RPMI7951 (cell line): ENCODE measurements at places on chromosomes 2 and 18. TPM values are rescaled to one million over a fixed set of nuclear protein-coding genes. Genes with fewer than 3 reads are reported as not detected.

GRCh38 chr2:120791243-120791961 is 55.7 kb downstream of the GLI2 start:
- DNase-seq = peak; percentile 35

DNA sequence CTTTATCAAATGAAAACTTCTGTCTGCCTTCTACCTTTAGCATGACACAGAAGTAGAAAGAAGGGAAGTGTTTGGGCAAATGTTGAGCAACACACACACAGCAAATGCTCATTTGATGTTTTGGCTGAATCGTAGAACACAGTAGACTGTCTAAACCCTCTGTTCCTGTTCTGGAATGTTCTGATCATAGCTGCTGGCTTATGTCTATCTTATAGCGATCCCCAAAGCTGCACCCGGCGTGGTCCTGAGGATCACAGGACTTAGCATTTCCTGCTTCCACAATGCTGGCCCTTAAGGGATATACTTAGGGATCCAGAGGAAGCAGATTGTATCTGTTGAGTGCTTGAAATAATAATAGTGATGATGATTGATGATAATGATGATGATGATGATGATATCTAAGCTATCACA is 15.2 kb downstream of the GNLY start:
- DNase-seq = no peak

Gene CD8B2
- total RNA-seq = not detected in 2 replicates

DNA sequence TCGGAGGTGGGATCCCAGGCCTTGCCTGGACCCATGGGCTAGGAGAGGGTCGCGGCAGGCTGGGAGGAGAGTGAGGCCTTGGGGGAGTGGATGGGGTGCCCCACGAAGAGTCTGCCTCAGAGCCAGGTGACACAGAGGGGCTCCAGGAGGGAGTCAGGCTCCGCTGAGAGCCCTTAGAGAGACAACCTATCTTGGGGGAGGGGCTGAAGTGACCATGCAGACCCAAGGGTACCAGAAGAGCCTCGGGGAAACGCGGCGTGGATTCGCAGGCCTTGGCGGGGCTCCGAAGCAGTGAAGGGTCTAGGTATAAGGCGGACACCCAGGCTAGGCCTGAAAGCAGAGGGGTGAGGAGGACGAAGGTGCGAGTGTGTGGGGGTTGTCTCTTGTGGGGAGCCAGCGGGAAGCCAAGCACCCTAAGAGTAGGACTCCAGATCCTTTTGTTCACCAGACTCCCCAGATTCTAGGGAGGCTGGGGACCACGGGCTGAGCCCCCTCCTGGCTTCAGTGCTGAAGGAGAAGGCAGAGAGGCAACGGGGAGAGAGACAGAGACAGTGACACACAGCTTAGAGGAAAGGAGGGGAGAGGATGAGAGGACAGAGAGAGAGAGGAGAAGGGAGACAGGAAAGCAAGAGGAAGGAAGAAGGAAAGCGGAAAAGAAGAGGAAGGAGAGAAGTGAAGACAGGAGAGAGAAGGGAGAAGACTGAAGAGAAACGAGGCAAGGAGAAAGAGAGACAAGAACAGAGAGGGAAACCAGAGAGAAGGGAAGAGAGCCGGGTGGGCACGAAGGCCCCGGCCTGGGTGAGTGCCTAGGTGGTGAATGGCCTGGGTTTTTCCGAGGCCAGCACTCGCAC is 1.1 kb upstream of the HOXD11 start:
- no peak for DNase-seq

Gene EGR4
- total RNA-seq = not detected in 2 replicates

- no peak for DNase-seq
Measured at GRCh38 chr2:178428396-178428806, 22.6 kb downstream of the PRKRA start.

DNA sequence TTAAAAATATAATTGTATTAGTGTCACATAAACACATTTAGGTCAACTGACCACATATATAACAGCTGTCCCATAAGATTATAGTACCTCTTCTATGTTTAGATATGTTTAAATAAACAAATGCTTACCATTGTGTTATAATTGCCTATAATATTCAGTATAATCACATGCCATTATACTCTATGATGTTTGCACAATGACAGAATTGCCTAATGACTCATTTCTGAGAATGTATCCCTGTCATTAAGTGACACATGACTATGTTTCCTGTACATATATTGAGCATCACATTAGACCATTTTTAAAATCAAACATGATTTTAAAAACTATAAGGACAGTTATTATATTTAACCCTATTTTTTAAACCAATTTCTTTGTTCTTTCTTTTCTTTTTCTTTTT is 89.8 kb downstream of the HS6ST1 start:
- DNase-seq = no peak

DNA sequence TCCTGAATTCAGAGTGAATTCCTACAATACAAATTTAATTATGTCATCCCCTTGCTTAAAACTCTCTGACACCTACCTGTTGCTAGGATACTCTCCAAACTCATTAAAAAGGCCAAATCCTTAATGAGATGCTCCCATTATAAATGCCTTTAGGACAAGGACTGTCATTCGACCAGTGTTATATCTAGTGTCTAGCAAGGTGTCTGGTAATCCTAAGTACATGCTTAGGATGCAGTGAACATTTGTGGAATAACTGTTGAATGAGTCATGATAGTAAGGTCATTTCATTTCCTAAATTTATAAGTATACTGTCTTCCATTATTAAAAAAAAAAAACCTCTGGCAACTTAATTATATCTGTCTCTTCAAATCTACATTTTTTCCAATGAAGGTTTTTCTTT is 588.9 kb upstream of the NRXN1 start:
- DNase-seq = no peak

Gene GCG
- total RNA-seq = 0.24 and 0.39 TPM in 2 replicates

DNA sequence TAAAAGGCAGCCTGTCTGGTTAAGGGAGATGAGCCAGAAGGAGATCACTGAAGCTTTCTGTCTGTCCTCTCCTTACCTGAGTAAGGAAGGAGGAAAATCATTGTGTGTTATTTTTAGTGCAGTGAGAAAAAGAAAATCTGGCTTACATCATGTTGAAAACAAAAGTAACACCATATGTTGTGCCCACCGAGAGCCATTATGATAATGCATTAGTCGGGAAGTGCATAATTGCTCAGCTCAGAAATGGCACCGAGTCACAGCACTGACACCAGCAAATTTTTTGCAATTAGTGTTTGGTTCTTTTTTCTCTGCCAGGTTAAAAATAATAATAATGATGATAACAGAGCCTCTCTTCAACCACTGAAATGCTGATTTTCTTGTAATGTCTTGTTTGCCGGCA is 46.6 kb downstream of the HNMT start:
- DNase-seq = no peak

- DNase-seq = no peak
Measured at GRCh38 chr2:60046529-60046928, 506.9 kb downstream of the BCL11A start.

Gene CABLES1
- total RNA-seq = 0.88 and 1.9 TPM in 2 replicates

GRCh38 chr18:46821856-46822711 is 65.2 kb upstream of the ST8SIA5 start:
- no peak for DNase-seq

DNA sequence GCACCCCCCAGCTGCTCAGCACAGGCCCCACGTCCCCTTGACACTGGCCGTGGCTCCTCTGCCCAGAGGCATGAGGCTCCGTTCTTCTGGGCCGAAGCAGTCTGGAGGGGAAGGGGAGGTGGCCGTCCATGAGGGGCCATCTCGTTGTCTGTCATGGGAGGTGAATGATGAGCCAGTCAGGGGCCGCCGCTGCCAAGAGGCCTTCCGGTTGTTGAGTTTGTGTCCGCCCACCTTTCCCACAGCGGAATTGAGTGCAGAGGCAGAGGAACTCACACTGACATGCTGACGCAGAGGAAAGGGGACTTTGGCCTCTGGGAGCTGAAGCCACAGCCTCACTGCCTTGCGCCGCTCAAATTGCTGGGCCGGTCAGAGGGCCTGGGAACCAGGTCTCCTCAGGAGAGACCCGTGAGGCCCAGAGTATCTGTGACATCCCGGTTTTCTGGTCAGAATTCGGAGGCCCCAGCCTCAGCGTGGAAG is 268.4 kb downstream of the ATAD2B start:
- no peak for DNase-seq
